Activated gamma-delta T cell treated with anti-CD3 and anti-CD28 coated beads, Interleukin-2, amount 50 U/mL, for 16 hours (primary cell): ENCODE measurements at places on chromosomes 12 and 14.

DNA sequence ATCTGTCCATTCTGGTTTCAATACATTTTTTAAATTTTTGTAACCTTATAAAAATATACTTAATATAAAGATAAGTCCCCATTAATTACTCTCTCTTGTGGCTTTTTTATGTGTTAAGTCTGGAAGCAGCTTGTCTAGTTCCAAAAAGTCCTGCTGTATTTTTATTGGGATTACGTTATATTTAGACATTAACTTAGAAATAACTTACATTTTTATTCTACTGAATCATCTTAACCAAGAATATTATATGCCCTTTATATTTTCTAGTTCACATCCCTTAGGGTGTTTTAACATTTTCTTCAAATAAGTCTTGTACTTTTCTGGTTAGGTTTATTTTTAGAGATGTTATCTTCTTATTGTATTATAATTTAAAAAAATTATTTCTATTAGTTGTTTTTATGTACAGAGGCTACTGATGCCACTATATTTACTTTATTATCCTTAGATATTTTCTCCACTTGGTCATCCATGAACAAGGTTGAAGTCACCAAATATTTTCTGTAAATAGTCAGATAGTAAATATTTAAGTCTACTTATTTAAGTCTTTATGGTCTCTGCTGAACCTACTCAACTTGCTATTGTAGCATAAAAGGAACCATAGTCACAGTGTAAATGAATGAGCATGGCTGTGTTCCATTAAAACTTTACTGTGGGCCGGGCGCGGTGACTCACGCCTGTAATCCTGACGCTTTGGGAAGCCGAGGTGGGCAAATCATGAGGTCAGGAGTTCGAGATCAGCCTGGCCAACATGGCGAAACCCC is 132.4 kb upstream of the NEDD1 start:
- no peak for DNase-seq

GRCh38 chr14:31410048-31410650 is 10.2 kb downstream of the HEATR5A start:
- DNase-seq, result no peak

DNA sequence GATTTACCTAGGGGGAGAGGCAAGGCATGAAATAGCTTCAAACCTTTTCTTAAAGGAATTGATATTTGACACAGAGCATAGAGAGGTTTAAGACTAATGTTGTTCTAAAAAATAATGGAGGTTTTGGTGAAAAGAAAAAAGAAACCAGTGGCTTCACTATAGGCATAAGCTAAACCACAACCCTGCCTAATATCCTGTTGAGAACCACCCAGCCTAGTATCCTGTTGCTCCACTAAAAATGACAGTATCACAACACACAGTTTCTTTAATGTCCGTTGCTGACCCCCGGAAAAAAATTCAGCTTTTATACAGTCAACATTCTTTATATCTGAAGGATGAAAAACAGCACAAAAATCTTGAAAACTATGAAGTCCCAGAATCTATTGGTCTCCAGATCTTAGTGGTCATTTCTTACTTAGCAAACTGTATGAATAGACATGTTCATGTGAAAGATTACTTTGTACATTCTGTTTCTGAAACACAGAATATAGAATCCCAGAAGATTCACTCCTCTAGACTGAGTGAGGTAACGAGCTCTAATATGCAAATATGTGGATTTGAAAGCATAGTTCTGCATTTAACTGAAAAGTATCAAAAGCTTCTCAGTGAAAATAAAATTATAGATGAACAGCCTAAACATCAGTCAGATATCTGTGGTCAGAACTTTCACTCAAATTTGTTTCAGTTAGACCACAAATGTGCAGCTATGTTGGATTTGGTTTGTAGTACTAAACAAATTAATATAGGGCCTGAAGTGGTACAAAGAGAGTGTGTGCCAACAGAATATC is 40.5 kb downstream of the GALC start:
- DNase-seq, result no peak

DNA sequence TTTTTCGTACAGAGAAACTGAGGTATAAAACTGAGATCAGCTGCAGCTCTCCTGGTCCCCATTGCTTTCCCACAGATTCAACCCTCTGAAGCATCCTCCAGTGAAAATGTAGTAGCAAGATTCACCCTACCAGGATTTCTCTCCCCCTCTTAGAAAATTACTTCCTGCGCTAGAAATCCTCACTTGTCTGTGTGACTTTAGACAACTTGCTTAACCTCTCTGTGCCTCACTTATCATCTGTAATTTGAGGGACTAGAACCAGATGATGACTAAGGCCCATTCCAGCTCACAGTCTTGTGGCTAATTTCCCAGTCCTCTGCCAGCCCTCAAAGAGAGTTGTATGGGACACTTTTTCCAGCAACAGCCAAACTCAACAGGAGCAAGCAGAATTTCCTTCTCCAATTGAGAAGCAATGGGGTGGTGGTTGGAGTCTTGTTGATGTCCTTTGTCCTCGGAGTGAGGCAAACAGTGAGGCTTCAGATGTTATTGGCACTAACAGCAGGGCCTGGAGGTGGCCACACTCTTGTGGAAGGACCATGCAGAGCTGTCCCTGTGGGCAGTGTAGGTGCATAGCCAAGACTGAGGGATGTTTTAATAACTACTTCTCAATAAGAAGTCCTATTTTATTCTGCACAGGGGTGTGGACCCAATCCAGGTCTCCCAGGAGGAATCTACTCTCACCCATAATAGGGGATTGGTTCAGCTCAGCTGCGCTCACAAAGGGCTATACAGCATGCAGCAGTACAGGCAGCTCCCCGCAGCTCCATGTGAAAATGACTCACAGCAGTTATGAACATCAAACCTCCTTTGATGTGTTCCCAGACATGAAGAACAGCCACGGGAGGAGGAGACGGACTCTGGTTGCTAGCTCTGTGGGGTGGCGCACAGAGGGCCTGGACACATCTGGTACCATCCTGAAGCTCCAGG is 200.1 kb downstream of the DAD1 start:
- DNase-seq, result no peak

GRCh38 chr12:118822512-118822911 is 158.8 kb upstream of the SRRM4 start:
- no peak for DNase-seq

- no peak for DNase-seq
Measured at GRCh38 chr12:22447223-22447622, 97.1 kb downstream of the C2CD5 start.

DNA sequence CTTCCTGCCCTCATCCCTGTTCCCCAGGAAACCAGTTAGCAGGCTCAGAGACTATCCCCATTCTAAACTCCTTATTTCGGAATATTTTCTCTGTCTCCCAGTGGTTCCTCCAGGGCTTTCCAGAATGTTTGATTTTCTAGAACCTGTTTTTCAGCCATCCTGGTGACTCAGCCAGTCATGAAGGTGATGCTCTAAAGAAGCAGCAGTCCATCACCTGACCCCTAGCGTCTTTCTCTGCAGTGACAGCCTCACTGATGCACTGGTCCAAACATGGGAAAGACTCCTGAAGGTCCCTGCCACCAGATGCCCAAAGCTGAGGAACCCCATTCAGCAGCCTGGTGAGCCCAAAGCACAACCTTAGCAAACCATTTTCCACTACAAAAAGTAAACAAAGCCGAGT is 212.6 kb downstream of the PHETA1 start:
- no peak for DNase-seq

DNA sequence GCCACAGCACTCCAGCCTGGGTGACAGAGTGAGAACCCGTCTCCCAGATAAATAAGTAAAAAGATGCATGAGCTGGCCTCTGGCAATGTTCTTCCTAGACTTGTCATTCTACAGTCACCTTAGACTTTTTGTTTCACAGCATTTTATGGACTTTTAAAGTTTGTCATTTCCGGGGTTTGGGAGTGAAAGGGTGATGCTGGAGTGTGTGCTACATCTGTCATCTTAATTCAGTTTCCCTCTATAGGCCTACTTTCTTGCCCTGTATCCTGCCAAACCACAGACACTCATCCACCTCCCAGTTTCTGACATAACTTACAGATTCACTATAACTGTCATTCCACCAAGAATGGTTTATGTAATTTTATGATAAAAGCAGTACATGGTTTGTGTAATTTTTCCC is 166.7 kb upstream of the PARP11 start:
- DNase-seq, result no peak

- DNase-seq, result no peak
Measured at GRCh38 chr14:55015006-55015405, 11.9 kb downstream of the WDHD1 start.
